Daoy (cell line): ENCODE measurements at places on chromosomes 4 and X. TPM values are rescaled to one million over a fixed set of nuclear protein-coding genes. Genes with fewer than 3 reads are reported as not detected.
A peak's percentile ranks its signal among the peaks of the same experiment; 100 is the strongest.

Gene MAGEA4
- not detected in 2 replicates for total RNA-seq

Gene REPS2
- 0.97 and 5.6 TPM in 2 replicates for total RNA-seq

GRCh38 chrX:9906919-9907318 is 60.2 kb upstream of the CLDN34 start:
- DNase-seq: no peak

DNA sequence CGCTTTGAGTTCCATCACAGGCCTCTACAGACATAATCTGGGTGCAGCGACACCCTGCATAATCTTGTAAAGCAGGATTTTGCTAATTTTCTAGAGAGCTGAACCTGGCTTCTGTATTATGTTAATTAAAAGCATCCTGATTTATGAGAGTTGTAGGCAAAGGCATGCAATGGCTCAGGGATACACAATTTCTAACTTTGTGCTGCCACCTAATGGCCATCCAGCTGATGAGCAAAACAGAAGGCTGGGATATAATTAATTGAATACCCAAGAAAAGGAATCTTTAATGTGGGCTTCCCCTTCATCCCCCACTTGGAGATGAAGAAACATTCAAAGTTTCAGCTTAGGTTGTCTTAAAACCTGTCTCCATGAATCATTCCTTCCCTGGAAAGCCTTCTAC is 78.1 kb downstream of the BMP15 start:
- DNase-seq: peak; percentile 21

GRCh38 chrX:31546126-31546525 is 474.3 kb upstream of the FTHL17 start:
- peak; percentile 79 for DNase-seq

Gene CCDC110
- 0.06 TPM in 1 of 2 replicates, not detected in the other for total RNA-seq

Gene NHSL2
- total RNA-seq: 1.4 and 2.3 TPM in 2 replicates

GRCh38 chr4:14184265-14184664 is 556.7 kb upstream of the BOD1L1 start:
- DNase-seq: no peak

Gene IL2RG
- total RNA-seq: not detected in 2 replicates

DNA sequence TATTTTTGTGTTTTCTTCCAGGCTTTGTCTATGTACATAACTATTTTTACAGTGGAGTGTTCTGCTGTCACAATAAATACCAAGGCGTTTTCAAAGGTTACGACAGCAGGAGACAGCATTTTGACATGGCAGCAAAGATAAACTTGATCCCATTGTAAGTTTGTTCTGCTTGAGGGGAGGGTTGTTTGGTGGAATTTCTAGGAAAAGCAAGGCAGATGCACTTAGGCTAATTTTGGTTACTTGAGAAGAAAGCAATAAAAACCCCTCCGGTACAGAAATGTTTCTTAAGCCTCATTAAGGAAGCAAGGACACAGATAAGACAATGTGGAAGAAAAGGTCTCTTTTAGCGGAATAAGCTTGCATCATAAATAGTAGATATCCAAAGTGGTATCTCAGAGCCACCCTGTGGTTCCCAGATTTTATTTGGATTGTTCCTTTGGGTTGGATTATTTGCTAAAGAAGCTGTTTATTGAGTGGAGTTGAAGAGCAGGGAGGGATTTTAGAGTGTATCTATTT is 54.3 kb downstream of the CLCN5 start:
- DNase-seq: no peak

DNA sequence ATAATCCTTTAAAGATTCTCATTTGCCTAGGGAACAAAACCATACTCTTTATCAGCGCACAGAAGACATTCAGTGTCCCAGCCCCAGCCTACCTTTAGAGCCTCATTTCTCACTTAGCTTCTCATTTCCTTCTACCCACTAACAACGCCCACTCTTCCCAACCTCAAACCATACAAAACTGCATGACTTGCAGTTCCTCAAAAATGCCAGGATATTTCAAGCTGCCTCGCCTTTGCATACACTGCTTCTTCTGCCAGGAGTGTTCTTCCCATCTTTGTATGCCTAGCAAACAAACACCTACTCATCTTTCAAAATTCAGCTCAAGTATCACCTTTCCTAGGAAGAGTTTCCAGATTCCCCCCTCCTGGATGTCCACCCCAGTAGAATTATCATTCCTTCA is 129.9 kb upstream of the ADGRL3 start:
- no peak for DNase-seq

- DNase-seq: peak; percentile 11
These were observed 552 bp downstream of the ADH5 start for GRCh38 chr4:99088023-99088449.
